COLO829 (cell line): ENCODE measurements at places on chromosomes 5 and 9.

- DNase-seq: no peak
Observed at GRCh38 chr9:110258690-110259091, 2.4 kb upstream of the TXN start.

GRCh38 chr9:120902569-120903535 lies 23.7 kb downstream of the TRAF1 start:
- no peak for DNase-seq

DNA sequence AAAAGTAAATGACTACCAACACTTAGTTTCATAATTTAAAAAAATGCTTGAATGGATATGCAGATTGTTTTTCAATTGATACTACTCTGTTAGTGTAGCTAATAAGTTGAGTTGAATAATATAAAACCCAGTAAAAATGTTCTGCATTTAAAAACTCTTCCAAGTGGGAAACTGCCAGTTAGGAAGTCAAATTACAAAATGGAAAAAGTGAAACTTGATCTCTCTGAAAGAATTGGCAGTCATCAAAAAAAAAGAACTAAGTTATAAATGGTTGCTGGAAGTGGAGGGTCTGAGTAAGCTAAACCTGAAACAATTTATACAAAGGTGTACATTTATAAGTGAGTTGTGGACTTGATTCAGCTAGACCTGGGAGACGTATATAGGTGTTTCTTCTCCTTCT lies 52.4 kb downstream of the VCAN start:
- DNase-seq: no peak

- DNase-seq: no peak
Observed at GRCh38 chr5:6401410-6401809, 23.1 kb upstream of the MED10 start.

DNA sequence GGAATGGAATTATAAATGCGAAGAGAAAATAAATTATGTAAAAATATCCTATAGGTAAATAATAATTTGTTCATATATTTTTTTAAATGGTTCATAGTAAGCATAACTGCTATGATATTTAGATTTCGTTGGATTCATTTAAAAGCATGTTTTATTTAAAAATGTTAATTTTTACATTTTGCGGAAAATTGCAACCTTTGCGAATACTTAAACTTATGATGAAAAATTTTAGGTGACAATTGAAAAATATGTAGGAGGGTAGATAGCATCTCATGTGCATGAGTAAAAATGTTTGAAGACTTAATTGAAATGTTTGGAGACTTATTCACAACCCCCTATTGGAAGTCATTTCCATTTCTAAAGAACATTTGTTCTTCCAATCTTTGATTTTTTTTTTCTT lies 4.1 kb upstream of the FEM1C start:
- DNase-seq: no peak
